Naive thymus-derived CD8-positive, alpha-beta T cell (primary cell): ENCODE measurements at places on chromosomes 2 and 18. TPM values are rescaled to one million over a fixed set of nuclear protein-coding genes. Genes with fewer than 3 reads are reported as not detected.

Gene ZNF516
- 5.8 TPM for polyA plus RNA-seq

- no peak for DNase-seq
- no peaks in the 10 kb centered on the region for H3K36me3 ChIP-seq
- no peak overlapping the region for H3K27ac ChIP-seq
These were observed 58.7 kb upstream of the ACTR3 start for GRCh38 chr2:113831161-113831560.

Gene AKAIN1
- not detected for polyA plus RNA-seq

GRCh38 chr2:168723275-168723899 lies 79.0 kb upstream of the NOSTRIN start:
- peaks cover 11% of the 10 kb centered on the region for H3K36me3 ChIP-seq
- no peak for DNase-seq
- H3K4me1 ChIP-seq = peaks cover 5% of the 10 kb centered on the region
- H3K27me3 ChIP-seq = no peaks in the 10 kb centered on the region
- H3K4me3 ChIP-seq = no peak overlapping the region

Gene UGT1A3
- polyA plus RNA-seq = not detected

DNA sequence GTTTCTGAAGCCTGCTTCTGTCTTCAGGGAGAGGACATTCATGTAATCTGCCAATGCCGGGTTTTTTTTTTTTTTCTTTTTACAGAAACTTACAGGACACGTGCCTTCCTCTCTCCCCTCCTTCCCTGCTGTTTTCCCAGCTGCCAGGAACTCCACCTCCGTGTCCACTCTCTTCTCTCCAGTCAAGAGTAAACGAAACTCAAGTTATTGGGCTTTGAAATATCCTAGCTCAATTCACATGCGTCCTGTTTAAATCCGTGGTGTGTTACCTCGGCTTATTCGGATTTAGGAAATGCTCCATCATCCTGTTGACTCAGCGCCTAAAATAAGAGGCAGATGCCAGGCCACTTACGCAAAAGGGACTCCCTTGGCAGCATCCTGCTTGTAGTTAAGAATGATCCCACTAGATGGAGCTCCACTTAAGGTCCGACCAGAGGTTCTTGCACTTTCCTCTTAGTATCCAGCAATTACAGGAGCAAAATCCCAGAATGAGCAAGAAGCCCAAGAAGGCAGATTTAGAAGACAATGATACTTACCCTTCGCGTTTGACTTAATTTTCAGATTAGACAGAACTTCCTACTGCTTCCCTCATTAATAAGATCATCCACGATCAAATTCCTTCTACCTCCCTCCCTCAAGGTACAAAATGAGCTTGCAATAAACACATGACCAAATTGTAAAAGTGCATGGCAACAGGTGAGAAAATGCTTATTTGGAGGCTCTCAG lies 97.2 kb upstream of the ZCCHC2 start:
- no peak overlapping the region for H3K27ac ChIP-seq
- H3K27me3 ChIP-seq = no peaks in the 10 kb centered on the region
- peaks cover 4% of the 10 kb centered on the region for H3K36me3 ChIP-seq
- H3K4me3 ChIP-seq = no peak overlapping the region
- H3K4me1 ChIP-seq = peaks cover 22% of the 10 kb centered on the region
